ENCODE measurements at places on chromosomes 1 and 21.
A peak's percentile ranks its signal among the peaks of the same experiment; 100 is the strongest.

GRCh38 chr1:204975568-204976235, 67.3 kb upstream of the CNTN2 start:
- DNase-seq = peak; percentile 1

GRCh38 chr1:35452106-35452774, 105.0 kb downstream of the KIAA0319L start:
- no peak for DNase-seq

GRCh38 chr1:206551986-206552326, 44.6 kb downstream of the RASSF5 start:
- no peak for DNase-seq

DNA sequence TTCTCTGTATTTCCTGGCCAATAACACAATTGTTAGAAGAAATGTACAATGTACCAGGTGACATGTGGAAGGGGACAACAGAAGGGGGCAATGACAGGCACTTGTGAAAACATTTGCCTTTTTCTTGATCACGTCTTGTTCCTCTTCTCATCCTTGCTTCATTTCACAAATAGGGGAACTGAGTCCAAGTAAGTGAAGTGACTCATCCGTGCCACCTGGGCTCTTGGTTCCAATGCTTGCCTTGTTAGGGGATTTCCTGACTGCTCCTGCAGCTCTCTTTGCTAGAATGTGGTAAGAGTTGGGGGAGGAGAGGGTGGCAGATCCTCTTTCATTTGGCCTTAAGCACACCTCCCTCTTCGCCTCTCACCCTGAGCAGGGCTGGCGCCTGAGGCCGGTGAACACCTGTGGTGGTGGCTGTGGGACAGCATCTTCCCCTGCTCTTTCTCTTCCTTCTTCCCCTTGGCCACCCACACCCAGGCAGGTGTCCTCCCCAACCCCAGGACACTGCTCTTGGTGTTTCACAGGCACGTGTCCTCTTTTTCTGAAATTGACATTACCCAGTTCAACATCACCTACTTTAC, 2.2 kb upstream of the RHEX start:
- no peak for DNase-seq

DNA sequence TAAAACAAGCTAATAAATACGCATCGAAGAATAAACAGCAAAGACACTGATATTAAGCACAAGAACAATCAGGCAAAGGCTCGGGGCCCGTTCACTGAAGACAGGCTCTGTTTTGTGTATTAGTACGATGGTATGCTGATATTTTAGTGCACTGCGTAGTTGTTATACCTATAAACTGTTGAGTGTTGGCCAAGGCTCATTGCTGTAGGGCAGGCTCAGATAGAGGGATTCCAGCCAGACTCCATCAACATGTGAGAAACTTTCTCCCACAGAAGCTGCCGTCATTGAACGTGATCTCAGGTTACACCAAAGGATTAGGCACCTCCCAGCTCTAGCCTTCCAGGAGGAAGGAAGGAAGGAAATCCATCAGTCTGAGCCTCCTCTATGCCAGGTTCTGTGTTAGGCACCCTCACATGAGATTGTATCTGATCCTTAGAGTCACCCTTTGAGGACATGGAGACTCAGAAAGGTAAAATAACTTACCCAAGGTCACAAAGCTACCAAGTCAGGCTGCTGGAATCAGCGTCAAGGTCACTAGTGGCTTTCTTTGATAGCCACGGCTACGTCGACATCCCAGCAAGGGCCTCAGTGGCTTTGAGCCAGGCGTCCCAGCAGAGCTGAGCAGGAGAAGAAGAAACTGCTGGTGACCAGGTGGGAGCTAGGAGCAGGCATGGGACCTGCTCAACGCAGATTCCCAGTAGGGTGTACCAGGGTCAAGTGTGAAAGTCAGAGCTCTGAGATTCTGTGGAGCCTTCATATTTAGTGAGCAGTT, 14.8 kb downstream of the BCAR3 start:
- no peak for DNase-seq

Data from NCI-H526 treated with DMSO at 0.1 percent for 48 hours (cell line).